ENCODE measurements at places on chromosomes 1 and 21. TPM values are rescaled to one million over a fixed set of nuclear protein-coding genes. Genes with fewer than 3 reads are reported as not detected.
A peak's percentile ranks its signal among the peaks of the same experiment; 100 is the strongest.

- DNase-seq = no peak
Observed at GRCh38 chr1:166383137-166383536, 216.3 kb upstream of the FAM78B start.

DNA sequence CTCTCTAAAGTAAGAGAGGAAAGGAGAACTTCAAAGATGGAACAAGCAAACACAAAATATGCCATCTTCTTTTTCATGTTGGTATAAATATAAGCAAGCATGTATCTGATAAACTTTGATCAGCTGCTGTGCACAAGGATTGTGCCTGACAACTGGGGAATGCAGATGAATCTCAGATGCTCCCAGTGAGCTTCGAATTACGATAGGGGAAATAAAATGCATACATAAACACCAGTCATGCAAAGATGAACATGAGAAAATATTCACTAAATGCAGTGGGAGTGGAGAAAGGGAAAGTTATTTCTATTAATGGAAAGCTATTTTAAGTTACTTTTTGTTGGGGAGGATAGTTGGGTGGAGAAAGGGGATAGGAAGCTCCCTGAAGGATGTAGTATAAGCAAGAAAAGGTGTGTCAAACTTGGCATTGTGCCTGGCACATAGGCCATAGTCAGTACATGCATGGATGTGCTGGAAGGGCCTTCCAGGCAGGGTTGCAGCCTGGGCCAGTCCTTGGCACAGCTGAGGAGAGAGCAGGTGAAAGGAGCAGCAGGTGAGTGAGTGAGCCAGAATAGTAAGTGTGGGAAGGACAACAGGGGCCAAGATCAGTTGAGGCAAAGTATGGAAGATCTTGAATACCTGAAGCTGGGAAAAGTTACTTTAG lies 57.8 kb upstream of the PGD start:
- peak; percentile 14 for DNase-seq

GRCh38 chr21:45846373-45847160 lies 135.0 kb upstream of the COL6A1 start:
- DNase-seq = no peak

- no peak for DNase-seq
Observed at GRCh38 chr1:109904105-109904817, 6.4 kb upstream of the CSF1 start.

DNA sequence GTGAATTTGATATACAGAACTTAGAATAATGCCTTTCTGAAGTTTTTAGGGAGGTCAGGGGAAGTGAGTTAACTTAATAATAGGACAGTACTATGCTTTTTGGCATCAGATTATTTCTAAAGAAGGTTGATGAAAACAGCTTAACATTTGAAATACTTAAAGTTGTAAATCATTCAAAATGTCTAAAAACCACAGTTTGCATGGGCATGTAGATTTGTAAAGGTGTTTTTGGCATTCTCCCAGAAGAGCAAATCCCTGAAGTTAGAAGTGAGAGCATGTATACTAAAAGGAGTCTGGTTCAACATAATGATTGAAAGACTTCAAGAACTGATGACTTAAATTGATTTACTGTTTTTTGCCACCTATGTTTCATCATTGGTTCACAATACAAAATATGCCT lies 6.7 kb downstream of the DR1 start:
- DNase-seq = no peak

DNA sequence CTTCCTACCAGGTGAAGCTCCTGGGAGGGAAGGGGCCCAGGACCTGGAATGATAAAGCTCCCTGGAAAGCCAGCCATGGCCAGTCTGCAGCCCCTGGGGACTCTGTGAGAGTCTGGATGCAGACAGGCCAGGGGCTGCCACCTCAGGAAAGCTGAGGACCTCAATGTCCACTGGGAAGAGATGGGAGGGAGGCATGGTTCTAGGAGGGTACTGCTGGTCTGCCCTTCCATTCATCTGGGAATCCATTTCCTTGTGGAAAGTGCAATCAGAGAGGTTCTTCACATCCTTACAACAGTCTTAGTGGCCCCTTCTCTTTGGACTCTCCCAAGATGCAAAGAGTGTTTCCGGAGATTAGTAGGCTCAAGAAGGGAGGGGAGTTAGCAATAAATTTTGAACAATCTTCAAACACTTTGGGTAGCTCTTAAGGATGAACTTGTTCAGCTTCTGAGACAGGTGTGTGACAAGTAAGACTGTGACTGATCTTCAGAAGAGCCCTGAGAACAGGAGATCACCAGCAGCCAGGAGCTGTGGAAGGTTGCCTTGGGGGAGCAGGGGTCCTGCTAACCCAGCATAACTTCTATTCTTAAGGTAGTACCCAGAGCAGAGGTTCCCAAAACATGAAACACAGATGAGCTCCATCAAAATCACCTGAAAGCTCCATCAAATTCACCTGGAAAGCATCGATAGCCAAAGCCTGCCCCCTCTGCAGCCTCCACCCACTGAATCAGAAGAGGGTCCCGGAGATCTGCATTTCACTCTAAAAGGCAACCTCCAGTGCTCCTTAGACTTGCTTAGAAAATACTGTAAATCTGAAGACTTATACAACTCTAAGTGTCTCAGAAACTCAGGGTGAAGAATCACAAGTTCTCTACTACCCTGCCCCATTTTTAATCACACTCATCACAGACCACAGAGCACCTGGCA lies 616 bp upstream of the LAX1 start:
- no peak for DNase-seq

DNA sequence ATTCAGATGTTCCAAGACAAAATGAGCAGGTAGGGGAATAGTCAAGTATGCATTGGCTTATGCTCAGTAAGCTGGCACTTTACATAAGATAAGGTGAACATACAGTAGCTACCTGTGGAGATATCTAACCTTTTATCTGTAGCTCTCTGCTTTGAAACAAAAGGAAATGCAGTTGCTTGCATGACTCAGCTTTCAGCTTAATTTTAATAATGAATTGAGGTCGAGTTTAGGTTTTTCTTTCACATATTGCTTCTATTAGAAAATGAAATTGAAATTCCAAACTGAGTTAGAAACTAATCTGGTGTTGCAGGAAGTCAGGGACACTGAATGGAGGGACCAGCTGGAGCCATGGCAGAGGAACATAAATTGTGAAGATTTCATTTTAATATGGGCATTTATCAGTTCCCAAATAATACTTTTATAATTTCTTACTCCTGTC lies 8.3 kb downstream of the FRRS1 start:
- no peak for DNase-seq

- DNase-seq = peak; percentile 54
Observed at GRCh38 chr1:32774950-32775634, 42.1 kb downstream of the YARS1 start.

DNA sequence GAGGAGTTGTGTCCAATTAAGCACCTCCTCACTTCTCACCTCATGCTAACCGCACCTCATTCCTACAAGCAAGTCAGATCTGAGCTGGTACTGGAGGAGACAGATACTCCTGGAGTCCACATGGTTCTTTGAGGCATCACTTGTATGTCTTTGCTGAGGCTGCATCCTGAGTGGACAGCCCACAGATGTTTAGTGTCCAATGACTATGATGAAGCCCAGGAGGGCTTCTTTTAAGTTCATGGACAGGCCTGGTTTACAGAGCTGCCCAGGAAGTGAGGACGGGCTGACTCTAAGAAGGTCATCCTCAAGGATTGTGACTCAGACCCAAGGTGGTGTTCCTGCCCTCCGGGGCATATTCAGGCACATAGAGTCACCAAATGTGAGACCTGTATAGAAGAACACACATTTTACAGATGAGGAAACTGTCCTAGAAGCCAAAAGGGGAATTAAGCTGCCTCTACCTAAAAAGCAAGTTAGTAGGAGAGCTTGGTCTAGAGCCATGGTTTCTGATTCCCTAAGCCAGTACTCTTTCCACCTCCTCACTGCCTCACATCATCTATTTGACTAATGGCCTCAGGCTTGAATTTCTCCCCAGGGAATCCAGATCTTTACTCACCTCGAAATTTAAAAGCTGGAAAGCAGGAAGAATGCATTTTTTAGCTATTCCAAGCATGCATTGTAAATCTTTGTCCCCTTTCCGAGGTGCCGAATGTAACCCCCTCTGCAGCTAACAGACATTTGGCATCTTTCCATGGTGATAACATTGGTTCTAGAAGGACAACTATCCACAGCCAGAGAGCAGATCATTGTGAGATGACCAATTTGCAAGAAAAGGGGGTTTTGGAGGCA lies 228.1 kb downstream of the OMA1 start:
- no peak for DNase-seq

GRCh38 chr1:11142618-11143391 lies 43.1 kb upstream of the EXOSC10 start:
- no peak for DNase-seq

DNA sequence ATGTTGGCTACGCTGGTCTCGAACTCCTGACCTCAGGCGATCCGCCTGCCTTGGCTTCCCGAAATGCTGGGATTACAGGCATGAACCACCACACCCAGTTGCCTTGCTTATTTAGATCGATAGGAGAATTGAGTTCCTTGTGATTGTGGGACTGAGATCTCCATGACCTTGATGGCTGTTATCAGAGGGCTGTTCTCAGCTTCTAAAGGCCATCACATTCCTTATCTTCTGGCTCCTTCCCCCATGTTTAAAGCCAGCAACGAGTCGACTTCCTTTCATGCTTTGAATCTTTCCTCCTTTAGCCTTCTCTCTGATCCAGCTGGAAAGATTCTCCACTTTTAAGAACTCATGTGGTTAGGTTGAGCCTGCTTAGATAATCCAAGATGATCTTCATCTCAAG lies 38.0 kb downstream of the CTH start:
- no peak for DNase-seq

GRCh38 chr1:184555665-184556641 lies 169.1 kb downstream of the C1orf21 start:
- DNase-seq = no peak

DNA sequence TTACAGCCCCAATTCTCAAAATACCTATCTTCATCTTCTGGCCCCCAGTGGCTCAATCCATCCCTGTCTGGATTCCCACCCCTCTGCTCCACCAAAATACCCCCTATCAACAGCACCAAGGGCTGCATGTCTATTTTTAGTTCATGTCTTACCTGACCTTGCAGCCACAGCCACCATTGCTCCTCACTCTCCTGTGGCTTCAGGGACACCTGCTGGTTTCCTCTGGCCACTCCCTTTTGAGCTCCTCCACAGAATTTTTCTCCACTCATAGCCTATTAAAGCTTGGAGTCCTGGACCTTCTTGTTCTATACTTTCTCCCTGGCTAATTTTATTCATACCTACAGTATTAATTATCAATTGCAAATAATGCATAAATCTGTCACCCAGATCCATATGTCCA lies 125.3 kb upstream of the NGF start:
- no peak for DNase-seq

- DNase-seq = no peak
Observed at GRCh38 chr1:164863056-164863455, 304.1 kb downstream of the PBX1 start.

The RASSF5 gene
- 0.47 TPM for total RNA-seq

The C1QC gene
- total RNA-seq = not detected

The CCDC27 gene
- not detected for total RNA-seq

The CRP gene
- not detected for total RNA-seq

The CELA2A gene
- not detected for total RNA-seq

Measured in Caki2 (cell line).